ENCODE measurements at places on chromosomes 6 and 20. TPM values are rescaled to one million over a fixed set of nuclear protein-coding genes. Genes with fewer than 3 reads are reported as not detected.
A peak's percentile ranks its signal among the peaks of the same experiment; 100 is the strongest.

GRCh38 chr6:150409576-150410066 is 40.8 kb downstream of the IYD start:
- peak; percentile 59 for DNase-seq

- no peak for DNase-seq
Observed at GRCh38 chr6:158793432-158793831, 25.7 kb downstream of the EZR start.

Gene EYS
- 0.04 TPM for total RNA-seq

Gene SSTR4
- not detected for total RNA-seq

Gene HNF4A
- not detected for total RNA-seq

DNA sequence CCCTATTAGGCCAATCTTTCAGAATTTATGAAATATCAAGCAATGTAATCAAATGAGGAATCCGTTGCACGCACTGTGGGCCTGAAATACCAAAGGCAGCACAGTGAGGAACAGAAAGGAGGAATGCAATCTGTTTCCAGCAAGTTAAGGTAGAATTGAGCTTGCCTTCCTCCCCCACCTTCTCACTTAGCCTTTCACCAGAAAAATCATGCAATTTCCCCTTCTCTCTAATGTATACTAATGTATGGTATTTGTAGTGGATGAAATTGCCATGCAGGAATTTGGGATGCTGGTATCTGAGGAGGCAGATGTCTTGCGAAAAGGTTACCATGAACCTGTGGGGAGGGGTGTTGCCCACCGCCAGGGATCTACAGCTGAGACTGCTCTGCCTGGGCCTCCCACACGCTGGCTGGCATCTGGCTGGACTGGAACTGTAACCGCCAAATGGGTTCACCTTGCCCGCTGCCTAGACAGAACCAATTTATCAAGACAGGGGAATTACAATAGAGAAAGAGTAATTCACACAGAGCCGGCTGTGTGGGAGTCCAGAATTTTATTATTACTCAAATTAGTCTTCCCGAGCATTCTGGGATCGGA is 222.4 kb upstream of the MYLIP start:
- DNase-seq = no peak

Data from lower leg skin (tissue), 4 donors.